ENCODE measurements at places on chromosomes 6 and 20.

- no peak for DNase-seq
Observed at GRCh38 chr6:42401613-42401951, 50.1 kb downstream of the TRERF1 start.

- no peak for DNase-seq
Observed at GRCh38 chr20:31704225-31705119, 18.2 kb downstream of the BCL2L1 start.

DNA sequence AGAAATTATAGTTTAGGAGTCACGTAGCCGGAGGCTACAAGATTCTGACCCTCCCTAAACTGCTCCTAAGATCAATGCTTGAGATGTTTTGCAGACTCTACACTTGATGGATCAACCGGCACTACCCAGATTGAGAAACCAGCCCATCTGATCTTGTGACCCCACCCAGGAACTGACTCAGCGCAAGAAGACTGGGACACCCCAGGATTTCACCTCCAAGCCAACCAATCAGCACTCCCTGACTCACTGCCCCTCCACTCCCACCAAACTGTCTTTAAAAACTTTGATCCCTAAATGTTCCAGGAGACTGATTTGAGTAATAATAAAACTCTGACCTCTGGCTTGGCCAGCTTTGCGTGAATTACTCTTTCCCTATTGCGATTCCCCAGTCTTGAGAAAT lies 99.8 kb downstream of the OPRM1 start:
- no peak for DNase-seq

DNA sequence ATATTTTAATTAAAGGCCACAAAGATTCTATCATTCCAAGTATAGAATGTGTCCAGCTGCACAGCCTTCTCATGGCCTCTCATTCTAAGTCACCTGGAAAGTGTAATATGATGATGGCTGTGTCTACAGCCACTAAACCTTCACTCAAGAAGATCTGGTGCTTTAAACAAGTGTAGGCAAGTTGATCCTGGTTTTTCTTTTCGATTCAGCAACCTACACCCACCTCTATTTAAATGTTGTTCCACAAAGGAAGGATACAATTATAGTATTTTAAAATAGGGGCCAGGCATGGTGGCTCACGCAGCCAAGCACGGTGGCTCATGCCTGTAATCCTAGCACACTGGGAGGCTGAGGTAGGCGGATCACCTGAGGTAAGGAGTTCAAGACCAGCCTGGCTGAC lies 25.5 kb upstream of the DST start:
- no peak for DNase-seq

DNA sequence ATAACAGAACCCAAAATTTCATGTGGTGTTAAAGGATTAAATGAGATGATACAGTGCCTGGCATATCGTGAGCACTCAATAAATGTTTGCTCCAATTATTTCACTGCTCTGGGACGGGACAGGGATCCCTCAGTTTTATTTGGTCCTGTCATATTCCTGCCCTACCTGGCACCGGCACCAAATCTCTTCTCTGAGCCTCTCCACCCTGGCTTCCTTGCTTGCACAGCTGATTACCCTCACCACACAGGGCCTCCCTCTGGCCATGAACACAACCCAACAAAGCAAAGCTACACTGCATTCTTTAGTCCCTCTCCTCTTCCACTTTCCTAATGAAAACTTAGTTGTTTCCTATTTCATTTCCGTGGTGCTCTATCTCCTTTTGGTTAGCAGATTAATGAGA lies 16.4 kb downstream of the CHD6 start:
- DNase-seq, result no peak

GRCh38 chr20:60424267-60424902 lies 466.2 kb downstream of the CDH26 start:
- DNase-seq, result no peak

- DNase-seq, result peak; percentile 6
Observed at GRCh38 chr6:106883808-106884262, 90.7 kb downstream of the CD24 start.

- DNase-seq, result no peak
Observed at GRCh38 chr6:164095056-164095455, 680.5 kb downstream of the QKI start.

GRCh38 chr6:12369781-12370262 lies 79.7 kb downstream of the EDN1 start:
- no peak for DNase-seq

DNA sequence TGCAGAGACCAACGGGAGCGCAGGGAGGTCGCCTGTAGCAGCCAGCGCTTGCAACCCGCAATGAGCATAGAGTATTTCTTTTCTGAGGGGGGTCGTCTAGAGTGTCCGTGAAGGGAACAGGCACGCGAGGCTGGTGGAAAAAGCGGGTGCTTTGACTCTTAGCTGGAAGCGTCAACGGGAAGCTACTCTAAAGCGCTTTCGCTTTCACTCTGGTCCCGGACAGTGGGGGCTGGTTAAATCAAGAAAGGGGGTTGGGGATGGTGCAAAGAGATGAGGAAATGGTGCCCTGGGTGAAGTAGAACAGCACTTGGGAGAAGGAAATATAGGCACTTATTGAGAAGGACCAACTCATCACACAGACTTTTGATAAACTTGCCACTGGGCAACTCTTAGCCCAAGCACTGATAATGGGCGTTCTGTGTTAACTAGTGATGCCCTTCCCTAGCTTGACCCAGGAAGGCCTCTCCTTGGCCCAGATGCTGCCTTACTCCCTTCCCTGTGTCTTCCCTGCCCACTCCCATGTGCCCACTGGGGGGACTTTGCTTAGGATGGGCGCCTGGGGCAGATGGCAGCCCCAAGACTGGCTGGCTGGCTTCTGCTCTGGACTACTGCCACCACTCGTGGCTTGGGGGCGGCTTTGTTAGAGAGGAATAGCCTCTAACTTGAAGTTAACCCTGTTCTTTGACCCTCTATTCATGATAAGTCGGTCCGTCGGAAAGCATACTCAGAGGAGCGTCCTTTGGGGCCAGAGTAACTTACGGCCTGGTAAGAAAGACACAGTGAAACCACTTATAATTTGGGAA lies 585 bp downstream of the PSMB9 start:
- DNase-seq, result no peak

DNA sequence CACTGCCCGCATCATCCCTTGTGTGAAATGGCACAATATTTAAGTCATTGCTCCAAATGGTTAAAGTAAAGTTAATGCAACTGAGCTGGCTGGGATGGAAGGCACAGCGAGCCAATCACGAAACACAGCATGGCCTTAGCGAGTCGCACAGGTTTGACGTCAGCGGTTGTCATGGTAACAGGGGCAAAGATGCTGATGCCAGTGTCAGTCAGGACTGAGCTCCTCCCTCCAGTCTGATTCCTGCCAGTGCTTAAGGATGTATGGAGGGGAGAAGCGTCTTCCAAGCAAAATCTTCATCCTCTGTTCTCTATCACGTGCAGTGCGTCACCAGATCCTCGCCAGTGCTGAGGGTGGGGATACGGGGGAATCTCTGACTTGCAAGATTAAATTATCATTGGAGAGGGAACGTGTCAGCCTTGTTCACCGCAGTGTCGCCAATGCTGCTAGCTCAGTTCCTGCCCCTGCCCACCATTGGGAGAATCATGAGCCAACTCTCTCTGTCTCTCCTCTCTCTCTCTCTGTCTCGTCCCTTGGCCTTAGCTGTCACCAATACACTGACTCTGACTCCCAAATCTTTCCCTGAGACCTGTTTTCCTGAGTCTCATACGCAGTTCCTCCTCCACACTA lies 24.5 kb downstream of the TSPYL4 start:
- DNase-seq, result no peak

DNA sequence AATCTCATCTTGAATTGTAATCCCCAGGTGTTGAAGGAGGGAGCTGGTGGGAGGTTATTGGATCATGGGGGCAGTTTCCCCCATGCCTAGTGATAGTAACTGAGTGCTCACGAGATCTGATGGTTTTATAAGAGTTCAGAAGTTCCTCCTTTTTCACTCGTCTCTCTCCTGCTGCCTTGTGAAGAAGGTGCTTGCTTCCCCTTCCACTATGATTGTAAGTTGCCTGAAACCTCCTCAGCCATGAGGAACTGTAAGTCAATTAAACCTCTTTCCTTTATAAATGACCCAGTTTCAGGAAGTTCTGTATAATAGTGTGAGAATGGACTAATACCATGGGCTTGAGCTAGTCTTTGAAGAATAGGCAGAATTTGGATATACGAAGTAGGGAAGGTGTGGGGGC lies 113.9 kb downstream of the RIN2 start:
- DNase-seq, result peak; percentile 29

- DNase-seq, result no peak
Observed at GRCh38 chr6:87641065-87641692, 51.2 kb downstream of the ORC3 start.

DNA sequence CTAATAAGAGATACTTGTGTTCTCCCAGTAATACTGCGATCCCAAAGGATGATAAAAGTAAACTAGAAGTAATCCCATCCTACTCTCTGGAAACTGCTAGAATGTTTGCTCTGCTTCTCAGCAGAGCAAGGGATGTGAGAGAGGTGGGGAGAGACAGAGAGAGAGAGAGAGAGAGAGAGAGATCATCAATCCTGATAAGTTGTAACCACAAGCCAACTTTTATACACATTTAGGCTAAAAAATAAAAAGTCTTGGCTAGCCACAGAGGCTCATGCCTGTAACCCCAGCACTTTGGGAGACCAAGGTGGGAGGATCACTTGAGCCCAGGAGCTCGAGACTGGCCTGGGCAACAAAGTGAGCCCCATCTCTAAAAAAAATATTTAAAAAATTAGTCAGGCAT lies 16.0 kb upstream of the TRIM38 start:
- DNase-seq, result no peak

- DNase-seq, result no peak
Observed at GRCh38 chr20:1184638-1185315, at the start of gene TMEM74B. Gene TMEM74B, minus strand, starts transcription at chr20:1184981. Its CDS starts 1,180 bp downstream, at chr20:1183801.

GRCh38 chr6:25882051-25882496 lies 8.0 kb upstream of the SLC17A3 start:
- no peak for DNase-seq

DNA sequence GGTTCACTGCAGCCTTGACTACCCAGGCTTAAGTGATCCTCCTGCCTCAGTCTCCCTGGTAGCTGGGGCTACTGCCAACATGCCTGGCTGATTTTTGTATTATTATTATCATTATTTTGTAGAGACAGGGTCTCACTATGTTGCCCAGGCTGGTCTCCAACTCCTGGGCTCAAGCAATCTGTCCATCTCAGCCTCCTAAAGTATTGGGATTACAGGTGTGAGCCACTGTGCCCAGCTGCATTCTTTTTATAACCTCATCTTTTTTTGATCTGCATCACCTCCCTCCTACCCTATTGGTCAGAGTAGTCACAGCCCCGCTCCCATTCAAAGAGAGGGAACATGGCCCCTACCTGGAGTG lies 23.6 kb upstream of the IER3 start:
- no peak for DNase-seq

DNA sequence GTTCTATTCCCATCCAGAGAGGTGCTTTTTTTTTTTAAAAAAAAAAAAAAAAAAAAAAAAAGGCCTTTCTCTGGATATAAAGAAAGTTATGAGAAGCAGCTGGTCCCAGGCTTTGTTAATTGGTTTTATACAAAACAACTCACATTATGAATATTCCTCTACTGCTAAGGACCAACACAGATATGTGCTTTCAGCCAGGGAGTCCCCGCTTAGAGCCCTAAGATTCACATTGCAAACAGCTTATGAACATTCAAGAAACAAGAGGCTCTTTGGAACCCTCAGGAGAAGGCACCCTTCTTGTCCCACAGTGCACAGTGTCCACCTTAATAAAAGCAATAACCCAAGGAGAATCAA lies 53.5 kb upstream of the GPR31 start:
- DNase-seq, result no peak

GRCh38 chr6:167767715-167768107 lies 59.0 kb upstream of the AFDN start:
- no peak for DNase-seq
